H9 (cell line): ENCODE measurements at places on chromosomes 11 and 22. TPM values are rescaled to one million over a fixed set of nuclear protein-coding genes. Genes with fewer than 3 reads are reported as not detected.

The OR5J2 gene
- not detected in 2 replicates for total RNA-seq

The LMO2 gene
- 0.33 and 0.48 TPM in 2 replicates for total RNA-seq

The MYRF gene
- 12.9 and 13.9 TPM in 2 replicates for total RNA-seq

The CCDC73 gene
- total RNA-seq = 0.04 TPM in 1 of 2 replicates, not detected in the other

The BLID gene
- not detected in 2 replicates for total RNA-seq

The KDELR3 gene
- total RNA-seq = 7.2 and 7.3 TPM in 2 replicates

The PANX3 gene
- total RNA-seq = not detected in 2 replicates
